ENCODE measurements at places on chromosomes 16 and 17.

DNA sequence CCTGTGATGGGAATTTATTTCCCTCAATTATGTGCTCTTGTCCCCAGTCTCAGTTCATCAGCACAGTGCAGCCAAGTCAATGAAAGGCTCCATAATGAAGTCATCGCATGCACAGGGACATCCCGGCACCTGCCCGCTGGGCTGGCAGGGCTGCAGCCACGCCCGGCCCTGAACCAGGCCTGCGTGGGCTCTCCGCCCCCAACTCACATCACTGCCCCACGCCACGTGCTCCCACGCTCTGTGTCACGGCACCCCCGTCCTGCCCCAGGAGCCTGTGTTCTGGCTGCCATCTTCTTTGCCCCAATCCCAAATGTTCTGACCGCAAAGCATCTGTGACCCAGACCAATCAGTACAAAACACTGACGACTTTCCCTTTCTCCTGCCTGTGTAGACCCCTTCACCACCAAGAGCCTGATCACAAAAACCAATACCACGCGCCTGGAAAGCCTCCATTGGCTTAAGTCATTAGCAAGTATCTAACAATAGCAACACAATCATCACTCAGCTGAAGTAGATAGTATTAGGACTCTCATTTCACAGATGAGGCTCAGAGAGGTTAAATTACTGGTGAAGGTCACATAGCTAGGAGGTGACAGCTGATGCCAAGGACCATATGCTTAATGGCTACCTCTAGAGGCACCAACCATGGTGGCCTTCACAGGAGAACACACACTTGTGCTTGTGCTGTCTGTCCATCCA lies 202.5 kb downstream of the ZFHX3 start:
- DNase-seq, result no peak

DNA sequence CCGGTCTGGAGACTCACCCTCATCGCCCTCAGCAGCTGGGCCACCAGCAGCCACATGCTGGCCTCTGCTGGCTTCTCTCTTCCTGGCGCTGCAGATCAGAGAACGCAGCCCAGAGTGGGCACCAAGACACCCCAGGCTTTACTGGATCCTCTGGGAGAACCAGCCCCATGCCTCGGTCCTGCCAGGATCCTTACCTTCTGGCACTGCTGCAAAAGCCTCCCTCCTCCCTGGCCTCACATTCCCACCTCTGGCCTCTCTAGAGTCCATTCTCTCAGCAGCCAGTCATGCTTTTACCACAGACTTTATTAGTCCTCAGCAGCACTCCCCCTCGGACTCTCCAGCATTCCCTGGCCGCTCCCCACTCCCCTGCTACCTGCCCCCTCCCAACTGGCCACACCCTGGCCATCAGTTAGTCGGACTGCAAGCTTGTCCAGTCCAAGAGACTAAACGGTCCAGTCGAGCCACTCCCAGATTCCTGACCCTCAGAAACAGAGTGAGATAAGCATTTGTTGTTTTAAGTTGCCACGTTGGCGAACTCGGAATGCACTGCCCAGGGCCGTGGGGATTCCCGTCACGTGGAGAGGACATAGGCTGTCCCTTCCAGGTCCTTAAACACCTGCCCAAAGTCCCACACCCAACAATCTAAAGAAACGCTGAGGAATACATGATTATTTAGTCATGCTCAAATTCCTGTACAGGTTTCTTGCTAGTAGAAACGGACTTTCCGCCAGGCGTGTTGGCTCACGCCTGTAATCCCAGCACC lies 5.9 kb upstream of the SPG7 start:
- no peak for DNase-seq

GRCh38 chr16:10740000-10740844 lies 3.4 kb upstream of the NUBP1 start:
- DNase-seq, result no peak

- DNase-seq, result no peak
Observed at GRCh38 chr16:87131061-87131995, 185.9 kb downstream of the C16orf95 start.

DNA sequence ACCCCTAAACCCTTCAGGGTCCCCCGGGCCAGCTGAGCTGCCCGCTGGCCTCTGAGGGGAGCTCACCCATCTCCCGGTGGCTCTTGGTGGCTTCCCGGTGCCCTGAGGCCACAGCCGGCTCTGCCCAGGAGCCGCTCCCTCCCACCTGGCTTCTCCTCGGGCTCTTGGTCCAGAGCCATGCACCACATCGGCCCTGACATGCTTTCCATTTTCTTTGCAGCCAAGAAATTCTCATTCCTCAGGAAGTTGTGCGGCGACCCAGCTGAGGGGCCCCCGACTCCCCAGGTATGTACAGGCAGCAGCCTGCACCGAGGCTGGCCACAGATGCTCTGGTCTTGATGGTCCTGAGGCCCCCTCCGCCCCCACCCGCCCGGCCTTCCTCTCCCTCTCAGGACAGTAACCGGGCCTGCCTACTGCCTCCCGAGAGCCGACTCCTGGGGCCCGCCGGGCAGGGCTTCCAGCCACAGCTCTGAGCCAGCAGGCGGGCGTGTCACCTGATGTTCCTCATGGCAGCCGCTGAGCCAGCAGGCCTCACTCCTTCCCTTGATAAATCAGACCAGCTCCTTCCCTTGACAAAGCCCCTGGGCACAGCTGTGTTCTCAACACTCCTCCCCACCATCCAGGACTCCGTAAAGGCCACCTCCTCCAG lies 28.4 kb upstream of the ZFPM1 start:
- DNase-seq, result no peak

DNA sequence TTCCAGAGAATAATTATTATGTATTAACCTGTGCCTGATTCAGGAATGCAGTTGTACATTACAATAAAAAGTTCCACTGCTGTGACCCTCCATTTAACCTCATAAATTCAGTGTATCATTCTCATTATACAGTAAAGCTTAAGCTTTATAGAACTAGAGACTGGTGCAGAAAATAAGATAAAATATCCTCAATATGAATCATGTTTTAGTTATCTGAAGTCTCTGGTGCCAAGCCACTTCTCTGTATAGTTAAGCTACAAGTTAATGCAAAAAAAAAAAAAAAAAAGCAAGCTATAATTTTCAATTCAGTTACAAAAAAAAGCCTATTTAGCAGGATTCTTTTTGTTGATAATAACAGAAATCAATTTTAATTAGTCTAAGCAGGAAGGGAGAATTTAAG lies 22.4 kb upstream of the SMIM36 start:
- no peak for DNase-seq

DNA sequence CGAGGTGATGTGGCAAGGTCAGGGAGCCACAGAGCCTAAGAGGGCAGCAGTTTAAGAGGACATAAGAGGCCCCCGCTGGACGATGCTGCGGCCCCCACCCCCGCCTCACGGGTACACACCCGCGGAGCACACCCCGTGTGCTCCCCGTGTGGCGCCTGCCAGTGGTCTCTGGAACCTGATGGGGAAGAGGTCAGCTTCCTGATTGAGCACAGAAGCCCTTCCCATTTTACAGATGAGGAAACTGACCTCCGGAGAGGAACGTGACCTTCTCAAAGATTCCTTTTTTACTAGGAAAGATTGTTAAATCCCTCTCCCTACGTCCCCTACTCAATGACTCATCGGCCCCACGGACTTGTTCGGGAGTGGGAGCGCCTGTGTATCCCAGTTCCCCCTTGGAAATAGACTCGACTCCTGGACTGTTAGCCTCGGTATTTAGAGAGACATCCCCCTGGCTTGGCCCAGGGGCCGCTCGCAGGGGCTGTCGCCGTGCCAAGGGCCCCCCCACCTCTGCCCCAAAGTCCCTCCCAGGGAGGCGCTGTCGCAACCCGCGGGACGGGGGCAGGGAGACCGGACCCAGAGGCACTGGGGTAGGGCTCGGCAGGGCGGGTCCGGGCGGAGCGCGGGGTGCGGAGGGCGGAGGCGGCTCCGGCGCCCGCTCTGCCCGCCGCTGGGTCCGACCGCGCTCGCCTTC lies at the start of gene ABCC3:
TSS of gene ABCC3 (plus strand) at position 658 of the 691 bp plus-strand sequence. CDS start 56 bp downstream, outside the sequence.
- DNase-seq, result no peak

GRCh38 chr16:57349212-57350031 lies 9.2 kb upstream of the CCL22 start:
- DNase-seq, result peak; percentile 28

DNA sequence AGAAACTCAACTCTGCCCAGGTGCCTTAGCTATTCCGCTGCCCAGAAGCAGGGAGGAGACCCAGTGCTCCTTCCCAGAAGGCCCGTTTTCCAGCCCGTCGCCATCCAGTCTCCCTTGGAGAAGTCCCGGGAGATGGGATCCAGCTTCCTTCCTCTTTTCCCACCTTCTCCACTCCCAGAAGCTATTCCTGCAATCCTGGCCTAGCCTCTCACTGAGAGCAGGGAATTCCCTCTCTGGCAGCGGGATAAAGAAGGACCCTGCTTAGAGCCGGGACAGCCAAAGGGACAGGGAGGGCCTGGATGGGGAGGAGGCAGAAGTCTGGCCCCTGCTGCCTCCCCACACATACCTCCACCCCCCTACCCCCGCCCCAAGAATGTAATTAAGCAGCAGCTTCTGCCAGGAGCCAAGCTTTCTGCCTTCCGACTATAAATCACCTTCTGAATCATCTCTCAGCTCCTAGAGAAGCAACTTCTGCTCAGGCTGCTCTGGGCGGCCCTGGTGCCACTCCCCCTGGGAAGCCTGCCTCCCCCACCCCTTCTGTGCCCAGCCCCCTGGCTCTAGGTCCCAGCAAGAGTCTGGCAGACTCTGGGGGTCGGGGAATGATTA lies 6.4 kb downstream of the WNT3 start:
- DNase-seq, result no peak

GRCh38 chr16:52718046-52718445 lies 171.1 kb upstream of the TOX3 start:
- DNase-seq, result no peak

GRCh38 chr16:89312194-89312593 lies 94.7 kb downstream of the ZNF778 start:
- DNase-seq, result no peak

GRCh38 chr16:53091466-53092211 lies 36.8 kb downstream of the CHD9 start:
- DNase-seq, result peak; percentile 31

DNA sequence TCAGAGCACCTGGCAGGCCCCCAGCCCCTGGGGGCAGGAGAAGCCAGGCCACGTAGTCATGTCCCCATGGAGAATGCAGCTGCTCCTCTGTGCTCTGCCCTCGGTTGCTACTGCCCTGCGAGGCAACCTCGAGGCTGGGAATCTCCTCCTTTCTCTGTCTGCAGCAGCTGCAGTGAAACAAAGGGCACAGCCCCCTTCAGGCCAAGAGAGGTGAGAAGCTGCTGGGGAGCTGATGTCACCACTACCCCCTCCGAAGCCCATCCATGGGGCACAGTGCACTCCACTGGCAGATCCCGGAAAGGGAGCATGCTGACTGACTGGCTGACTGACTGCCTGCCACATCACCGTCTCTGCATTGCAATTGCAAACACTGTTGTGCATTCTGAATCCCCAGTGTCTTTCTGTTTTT lies 103.7 kb downstream of the GRIN2A start:
- no peak for DNase-seq

- no peak for DNase-seq
Observed at GRCh38 chr17:77174928-77175661, 34.3 kb downstream of the SEC14L1 start.

DNA sequence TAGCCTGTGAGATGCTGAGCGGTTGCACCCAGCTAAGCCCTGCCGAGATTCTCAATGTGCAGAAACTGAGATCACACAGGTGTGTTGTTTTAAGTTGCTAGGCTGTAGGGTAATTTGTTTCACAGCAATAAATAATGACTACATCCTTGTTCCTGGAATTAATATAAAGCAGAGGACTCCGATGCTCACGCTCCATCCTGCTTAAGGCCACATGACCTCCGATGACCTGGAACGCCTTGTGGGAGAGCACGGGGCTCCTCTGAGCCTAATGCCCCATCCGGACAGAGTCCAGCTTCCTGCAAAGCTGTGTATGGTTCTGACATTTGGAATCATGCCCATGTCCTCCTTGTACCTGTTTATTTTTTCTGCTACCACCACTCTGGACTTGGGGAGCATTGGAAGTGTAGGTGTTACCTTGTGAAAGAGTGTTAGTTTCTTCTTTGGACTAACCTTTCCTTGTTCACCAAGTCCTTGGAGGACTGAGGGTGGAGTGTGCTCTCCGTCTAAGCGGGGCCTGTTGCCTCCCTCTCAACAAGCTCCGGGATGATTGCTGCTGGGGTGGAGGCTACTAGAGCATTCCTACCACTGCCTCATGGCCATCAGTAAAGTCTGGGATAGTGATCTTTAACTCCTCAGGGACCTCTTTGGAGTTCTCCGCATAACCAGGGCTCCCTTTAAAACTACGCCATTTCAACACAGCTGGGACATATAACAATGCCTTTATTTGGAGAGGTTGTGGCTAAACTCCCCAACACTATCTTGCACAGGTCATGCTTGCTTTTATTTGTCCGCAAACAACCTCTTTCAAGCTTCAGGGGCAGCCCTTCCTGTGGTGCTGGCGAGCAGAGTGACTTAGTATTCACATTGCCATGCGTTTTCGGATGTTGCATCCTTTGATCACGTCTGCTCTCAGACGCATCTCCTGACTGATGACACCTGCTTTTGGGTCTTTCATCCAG lies 125.4 kb downstream of the IRX3 start:
- DNase-seq, result no peak

DNA sequence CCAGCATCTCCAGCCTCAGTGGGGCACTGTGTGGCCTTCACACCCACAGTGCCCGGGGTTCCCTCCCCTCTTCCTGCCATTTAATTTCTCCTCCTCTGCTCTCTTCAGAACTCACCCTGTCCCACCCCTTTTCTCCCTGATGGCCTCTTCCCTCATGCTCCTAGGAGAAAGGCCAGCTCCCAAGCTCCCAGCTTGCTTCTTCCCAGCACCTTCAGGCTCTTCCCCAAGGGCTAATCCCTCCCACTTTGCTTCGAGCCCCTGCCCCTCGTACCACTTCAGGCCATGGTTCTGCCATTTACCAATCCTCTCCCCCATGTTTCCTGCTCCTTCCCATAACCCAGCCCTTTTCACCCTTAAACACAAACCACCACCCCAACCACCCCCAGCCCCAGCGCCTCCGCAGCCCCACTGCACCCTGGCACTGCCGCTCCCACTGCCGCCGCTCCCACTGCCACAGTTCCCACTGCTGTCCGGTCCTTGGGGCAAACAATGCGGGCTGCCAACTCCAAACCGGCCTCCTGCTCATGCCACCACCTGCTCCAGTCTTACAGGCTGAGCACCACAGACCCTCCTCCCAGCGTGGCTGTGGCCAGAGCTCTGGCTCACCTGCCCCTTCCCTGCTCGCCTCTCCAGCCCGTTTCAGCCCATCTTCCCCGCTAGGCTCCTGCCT lies 28.6 kb downstream of the ADAM11 start:
- no peak for DNase-seq

DNA sequence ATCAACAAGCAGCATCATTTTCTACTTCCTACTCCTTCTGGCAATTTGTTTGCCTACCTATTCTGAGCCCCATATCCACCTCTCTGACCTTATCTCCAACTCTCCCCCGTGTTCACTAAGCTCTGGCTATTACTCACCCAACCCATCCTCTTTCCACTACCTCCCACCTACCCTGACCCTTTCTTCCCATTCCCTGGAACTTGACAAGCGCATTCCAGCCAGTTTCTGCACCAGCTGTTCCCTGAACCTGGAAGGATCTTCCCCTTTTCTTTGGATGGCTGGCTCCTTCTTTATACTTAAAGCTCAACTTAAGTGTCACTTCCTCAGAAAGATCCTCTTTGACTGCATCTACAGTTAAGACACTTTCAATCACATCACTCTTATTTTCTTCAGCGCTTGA lies 2.2 kb downstream of the DCUN1D3 start:
- no peak for DNase-seq

Data from GF-D8 (cell line).